Erythroblast (primary cell): ENCODE measurements at places on chromosomes 6 and 20.

GRCh38 chr6:63910863-63911551, 275.4 kb downstream of the PHF3 start:
- DNase-seq = no peak

- no peak for DNase-seq
Measured at GRCh38 chr6:31961616-31962015, 2.6 kb downstream of the SKIC2 start.

DNA sequence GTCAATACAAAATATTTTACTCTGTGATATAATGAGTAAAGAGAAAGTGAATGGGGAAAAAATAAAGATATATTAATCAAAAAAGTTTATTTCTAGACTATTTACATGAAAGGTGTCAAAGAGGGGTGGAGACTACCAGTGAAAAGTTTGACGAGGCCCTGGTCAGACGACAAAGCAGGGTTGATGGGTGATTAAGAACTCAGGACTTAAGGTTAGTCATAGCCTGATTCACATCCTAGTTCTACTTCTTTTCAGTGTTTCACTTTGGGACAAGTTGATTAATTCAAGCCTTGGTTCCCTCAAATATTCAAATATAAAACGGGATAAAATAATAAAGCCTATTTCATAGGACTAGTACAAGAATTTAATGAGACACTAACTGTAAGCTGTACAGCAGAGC, 178.2 kb upstream of the HS3ST5 start:
- DNase-seq = no peak

- DNase-seq = no peak
Measured at GRCh38 chr6:90074161-90074850, 180.0 kb downstream of the GJA10 start.

DNA sequence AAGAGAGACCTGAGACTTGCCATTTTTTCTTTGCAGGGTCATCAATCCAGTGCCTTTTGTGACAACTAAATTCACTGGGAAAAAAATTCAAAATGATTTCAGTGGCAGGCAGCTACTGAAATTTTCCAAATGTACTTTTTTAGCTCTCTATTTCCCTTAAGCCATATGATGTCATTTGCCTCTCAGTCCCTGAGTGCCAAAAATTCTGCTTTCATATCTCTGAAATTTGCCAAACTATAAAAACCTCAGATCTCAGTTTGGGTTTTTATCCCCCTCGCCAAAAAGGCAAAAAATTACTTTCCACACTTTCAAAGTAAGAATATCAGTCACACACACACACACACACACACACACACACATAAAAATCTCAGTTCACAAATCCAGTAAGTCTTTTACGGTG, 651.3 kb upstream of the ARID1B start:
- DNase-seq = no peak

GRCh38 chr6:10854922-10855632, 16.7 kb upstream of the MAK start:
- no peak for DNase-seq

DNA sequence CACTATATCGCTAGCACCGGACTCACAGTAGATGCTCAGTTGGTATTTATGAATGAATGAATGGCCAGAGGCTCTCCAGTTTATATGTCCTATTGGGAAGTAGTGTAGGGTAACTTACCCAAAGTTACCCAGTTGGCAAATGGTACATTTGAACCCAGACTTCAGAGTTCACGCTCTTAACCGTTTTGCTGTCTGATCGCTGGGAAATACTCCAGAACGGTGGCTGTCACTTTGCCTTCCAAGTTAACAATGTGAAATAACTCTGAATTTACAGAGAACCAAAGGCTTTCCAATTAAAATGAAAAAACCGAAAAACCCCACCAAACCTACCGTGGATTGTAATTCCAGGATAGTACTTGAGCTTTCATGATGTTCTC, 1.6 kb downstream of the VAPB start:
- no peak for DNase-seq

GRCh38 chr6:45857827-45858226, 157.8 kb downstream of the CLIC5 start:
- DNase-seq = no peak

- DNase-seq = peak; percentile 66
Measured at GRCh38 chr6:36029464-36029863, 1.9 kb downstream of the MAPK14 start.

GRCh38 chr6:148765898-148766808, 19.3 kb downstream of the UST start:
- no peak for DNase-seq

DNA sequence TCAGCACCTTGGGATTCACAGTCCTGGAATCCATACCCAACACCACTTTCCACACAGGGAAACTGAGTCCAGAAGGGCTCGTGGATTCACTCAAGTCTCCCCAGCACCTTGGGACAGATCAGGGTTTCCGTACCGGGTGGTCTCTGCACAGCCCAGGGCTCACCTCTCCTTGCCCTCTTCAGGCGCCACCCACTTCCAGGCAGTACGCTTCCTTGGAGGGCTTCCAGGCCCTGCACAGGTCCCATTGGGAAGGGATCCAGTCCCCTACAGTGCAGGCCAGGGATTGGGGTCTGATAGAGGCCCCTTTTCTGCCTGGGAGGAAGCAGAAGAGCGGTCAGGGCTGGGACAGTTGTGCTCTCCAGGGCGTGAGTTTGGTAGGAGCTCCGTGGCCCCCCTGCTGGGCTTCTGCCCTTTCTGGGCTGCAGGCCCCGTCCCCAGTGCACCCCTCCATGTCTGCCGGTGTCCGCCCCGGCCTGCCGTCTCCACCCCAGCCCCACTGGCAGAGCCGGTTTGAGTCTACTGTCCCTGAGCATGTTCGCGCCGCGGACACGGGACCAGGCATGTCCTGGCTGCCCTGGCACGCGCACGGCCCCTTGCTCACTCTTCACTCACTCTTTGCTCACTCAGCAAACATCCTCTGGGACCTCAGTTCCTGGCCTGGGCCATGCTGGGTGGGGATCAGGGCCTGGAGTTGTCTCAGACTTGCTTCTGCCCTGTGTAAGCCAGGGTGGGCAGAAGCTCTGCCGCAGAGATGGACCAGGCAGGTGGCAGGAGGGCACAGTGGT, 12.6 kb downstream of the SRC start:
- DNase-seq = no peak

- peak; percentile 32 for DNase-seq
Measured at GRCh38 chr6:7267466-7268091, 45.4 kb downstream of the SSR1 start.

GRCh38 chr20:37479925-37480691, 40.9 kb upstream of the NNAT start:
- DNase-seq = no peak

- no peak for DNase-seq
Measured at GRCh38 chr20:57431539-57431835, 40.3 kb downstream of the RBM38 start.

DNA sequence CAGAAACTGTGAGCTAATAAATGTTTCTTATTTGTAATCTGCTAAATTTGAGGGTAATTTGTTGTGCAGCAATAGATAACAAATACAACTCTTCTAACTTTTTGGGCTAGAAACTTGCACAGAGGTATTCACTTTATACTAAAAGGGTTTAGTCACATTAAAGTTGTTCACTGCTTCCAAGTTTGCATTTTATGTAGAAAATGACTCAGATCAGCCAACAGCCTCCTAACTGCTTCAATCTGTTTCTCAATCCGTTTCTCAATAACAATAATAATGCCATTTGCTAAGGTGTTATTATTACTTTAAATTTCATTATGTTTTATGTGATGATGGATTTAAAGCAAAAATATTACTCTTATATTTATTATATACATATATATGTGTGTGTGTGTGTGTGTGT, 213.9 kb downstream of the CENPW start:
- no peak for DNase-seq

DNA sequence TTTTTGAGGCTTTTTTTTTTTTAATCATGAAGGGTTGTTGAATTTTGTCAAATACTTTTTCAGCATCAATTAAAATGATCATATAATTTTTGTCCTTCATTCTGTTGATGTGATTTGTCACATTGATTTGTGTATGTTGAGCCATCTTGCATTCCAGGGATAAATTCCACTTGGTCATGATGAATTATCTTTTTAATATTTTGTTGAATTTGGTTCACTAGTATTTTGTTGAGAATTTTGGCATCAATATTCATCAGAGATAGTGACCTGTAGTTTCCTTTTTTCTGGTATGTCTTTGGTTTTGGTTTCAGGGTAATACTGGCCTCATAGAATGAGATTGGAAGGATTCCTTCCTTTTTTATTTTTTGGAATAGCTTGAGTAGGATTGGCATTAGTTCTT, 221.9 kb upstream of the ZNF217 start:
- no peak for DNase-seq

DNA sequence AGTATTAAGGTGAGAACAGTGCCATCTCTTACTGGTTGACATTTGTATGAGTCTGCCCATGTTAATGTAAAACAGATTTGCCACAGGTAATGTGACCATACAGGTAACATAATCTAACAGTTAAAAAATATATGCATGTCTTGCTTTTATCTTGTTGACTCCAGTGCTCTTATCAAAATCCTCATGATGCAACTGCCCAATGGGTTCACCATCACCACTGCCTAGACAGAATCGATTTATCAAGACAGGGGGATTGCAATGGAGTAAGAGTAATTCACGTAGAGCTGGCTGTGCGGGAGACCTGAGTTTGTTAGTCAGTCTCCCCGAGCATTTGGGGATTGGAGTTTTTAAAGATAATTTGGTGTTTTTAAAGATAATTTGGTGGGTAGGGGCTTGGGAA, 19.2 kb downstream of the SNX9 start:
- peak; percentile 73 for DNase-seq

DNA sequence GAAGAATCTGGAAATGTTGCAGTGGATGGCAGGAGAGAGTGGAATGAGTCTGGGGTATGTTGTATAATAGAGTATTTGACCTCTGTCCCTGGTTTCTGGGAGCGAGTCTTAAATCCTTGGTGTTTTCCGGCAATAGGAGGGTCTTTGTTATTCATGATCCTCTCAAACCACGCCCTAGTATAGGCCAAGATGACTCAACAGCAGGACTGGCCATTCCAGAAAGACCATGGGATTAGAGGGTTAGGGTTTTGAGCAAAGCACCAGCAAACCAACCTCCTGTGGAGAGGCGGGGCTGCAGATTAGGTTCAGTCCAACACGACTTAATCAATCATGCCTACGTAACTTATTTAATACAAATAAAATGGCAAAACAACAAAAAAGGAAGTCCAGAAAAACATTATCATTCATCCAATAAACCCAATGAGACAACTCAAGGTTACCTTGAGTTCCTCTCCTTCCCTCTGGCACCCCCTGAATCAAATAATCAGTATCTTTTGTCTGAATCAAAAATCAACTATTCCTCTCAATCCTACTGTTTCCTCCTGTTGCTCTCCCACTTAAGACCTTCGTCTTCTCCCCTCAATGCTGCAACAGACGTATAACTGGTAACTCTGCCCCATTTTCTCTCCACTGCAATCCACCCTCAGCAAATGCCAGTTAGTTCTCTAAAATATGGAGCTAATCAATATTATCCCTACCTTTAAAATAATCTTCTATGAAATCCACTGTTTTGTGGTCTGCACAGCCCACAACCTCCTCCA, 15.5 kb downstream of the HUS1B start:
- no peak for DNase-seq

DNA sequence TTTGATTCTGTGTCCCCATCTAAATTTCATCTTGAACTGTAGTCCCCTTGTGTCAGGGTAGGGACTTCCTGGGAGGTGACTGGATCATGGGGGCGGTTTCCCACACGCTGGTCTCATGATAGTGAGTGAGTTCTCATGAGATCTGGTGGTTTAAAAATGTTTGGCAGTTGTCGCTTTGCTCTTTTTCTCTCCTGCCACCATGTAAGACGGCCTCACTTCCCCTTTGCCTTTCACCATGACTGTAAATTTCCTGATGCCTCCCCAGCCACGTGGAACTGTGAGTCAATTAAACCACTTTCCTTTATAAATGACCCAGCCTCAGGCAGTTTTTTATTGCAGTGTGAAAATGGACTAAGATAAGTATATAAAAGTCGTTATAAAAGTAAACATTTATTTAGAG, 80.5 kb upstream of the SGK1 start:
- DNase-seq = no peak
